ENCODE measurements at places on chromosomes 5 and 9.

DNA sequence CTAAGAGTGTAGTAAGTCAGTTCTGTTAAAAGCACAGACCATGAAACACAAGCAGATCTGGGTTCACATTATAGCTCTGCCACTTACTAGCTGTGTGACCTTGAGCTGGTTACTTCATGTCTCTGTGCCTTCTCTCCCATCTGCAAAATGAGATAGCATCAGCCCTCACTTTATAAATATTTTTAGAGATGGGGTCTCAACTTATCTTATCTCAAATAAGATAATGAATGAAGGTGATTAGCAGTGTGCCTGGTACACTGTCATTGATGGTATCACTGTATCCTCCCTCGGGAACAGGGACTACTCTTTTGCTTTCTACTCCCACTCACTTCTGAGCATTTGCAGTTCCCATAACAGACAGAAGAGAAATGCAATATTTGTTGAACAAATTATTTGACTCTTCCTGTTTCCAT, 52.4 kb downstream of the GALNT10 start:
- no peak for DNase-seq

DNA sequence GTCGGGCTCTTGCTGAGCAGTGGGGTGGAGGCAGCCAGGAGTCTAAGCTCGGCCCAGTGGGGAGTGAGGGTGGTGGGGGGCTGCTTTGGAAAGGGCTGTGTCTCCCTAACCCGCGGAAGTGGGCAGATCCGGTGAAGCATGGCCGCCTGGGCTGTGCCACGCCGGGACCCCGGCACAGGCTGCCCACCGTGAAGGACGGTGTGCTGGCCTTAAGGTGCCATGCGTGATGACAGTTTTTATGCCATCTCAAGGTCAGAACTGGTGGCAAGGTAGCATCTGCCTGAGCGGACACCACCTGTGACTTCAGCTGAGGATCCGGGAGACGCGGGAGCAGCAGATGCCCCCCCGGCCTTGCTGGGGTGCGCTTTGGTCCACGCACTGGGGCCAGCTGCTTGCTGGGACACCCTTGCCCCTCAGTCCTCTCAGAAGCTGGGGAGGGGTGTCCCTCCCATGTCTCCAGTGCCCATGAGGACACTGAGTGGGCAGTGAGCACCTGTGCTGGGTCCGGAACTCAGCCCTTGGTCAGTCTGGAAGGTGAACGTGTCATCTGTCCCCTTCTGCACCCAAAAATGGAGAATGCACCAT, 53.9 kb downstream of the AHRR start:
- no peak for DNase-seq

- no peak for DNase-seq
These were observed 1.3 kb downstream of the LVRN start for GRCh38 chr5:115963566-115963965.

DNA sequence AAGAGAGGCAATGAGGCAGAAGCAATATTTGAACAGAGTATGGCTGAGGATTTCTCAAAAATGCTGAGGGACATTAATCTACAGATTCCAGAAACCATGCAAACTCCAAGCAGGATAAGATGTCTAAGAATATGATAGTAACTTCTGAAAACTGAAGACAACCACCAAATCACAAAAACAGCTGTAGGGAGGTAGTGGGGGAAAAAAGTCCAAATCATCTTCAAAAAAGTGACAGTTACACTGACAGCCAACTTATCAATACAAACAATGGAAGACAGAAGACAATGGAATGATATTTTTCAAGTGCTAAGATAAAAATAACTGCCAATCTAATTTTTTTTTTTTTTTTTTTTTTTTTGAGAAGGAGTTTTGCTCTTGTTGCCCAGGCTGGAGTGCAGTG, 30.5 kb downstream of the CMYA5 start:
- DNase-seq: no peak

GRCh38 chr9:93280661-93281259, 96.8 kb downstream of the WNK2 start:
- DNase-seq: no peak

DNA sequence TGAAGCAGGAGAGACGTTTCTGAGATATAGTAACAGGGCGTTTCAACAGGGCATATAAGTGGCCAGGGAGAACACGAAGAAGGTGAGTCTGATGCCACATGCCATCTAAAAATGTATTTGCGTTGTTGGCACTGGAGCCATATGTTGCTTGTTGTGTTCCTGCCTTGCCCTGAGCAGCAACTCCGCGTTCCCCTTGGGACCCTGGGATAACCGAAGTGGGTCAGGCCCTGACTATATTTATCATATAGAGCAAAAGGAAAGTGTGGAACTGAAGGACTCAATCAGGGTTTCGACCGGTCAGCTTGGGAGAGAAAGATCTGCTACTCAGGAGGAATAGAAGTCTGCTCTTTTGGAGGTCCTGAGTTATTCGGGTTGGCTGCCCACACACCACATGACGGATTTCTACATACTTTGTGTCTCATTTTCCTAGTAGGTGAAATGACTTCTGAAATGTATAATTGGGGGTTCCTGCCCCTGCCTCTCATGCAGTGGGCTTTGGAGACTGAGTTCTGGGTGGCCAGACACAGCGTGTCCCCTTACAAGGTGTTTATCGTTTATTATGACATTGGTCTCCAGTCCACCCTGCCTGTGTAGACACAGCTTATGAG, 3.0 kb downstream of the STC2 start:
- DNase-seq: no peak

DNA sequence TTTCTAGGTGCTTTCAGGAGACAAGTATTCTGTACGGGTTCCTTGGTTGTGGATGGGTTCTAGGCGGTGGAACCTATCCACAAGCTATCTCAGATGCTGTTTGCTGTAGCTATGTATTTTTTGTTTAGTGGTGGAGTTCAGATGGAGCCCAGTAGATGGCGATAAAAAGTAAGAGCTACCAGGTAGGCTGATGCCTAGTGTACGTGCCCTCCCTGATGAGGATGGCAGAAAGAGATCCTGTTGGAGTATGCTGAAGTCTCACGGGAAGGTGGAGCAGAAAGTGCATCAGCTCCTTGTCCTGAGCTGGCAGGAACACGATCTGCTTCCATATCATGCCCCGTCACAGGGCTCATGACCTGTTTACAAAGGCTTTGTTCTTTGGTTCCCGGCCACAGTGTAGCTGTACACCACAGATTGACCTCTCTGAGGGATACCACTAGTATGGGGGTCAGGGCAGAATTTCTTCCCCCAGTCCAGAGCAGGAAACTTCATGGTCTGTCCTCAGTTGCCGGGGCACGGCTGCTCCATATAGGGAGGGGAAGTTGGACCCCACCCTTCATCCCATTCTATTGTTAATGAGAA, 12.6 kb upstream of the UGT3A2 start:
- DNase-seq: no peak

DNA sequence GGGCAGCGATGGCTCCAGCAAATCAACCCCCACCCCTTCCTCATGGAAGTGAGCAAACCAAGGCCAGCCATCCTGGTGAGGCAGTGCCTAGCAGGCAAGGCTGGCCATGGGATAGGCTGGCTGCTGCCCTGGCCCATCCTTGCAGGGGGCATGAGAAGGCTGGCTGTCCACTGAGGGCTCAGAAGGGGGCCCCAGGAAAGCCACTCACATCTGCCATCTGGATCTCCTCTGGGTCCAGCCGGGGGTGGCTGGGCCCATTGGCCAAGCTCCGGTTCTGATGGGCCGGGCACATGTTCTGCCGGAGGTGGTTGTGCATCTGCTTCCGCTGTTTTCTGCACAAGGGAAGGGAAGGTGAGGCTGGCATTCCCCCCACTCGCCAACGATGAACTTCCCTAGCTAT, 57.1 kb downstream of the PSD2 start:
- DNase-seq: no peak

GRCh38 chr5:668283-668995, 24.7 kb downstream of the TPPP start:
- no peak for DNase-seq

DNA sequence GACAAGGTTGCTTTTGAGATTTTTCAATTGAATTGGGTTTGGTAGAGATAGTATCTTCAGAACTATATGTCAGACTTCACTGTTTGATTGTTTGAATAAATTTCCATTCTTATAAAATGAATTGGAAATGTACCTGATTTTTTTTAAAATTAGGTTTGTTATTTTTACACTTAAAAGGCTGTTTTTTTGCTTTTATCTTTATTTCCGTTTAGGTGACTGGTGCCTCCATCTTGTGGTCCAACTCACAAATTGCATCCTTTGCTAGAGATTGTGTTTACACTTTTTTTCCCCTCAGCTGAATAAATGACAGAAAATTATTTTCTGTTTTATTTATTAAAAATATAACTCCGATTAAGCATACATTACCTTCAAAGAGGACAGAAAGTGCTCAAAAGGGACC, 15.6 kb downstream of the NDUFAF2 start:
- DNase-seq: no peak

DNA sequence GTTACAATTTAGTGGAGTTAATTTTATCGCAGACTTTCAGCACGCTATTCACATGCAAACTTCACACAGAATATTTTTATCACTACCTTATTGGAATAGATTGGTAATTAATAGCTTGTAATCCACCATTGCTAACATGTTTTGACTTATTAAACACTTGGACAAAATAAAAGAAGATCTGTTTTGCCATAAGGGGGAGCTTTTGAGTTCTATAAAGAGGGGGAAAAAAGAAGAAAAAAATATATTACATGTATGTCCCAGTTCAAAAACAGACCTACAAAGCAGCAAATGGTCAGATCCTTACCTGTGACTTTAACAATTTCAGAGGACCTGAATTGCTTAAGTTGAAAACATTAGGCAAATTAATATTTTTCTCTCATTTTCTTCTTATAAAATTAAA, 1.2 kb upstream of the PAPPA start:
- DNase-seq: no peak

GRCh38 chr5:136162008-136162407, 29.4 kb downstream of the SMAD5 start:
- DNase-seq: no peak

GRCh38 chr5:1161108-1161832, 40.1 kb upstream of the SLC6A19 start:
- DNase-seq: no peak

- no peak for DNase-seq
These were observed at the start of gene PTCH1 for GRCh38 chr9:95516734-95517558. Gene PTCH1, minus strand, starts transcription at chr9:95516971.

DNA sequence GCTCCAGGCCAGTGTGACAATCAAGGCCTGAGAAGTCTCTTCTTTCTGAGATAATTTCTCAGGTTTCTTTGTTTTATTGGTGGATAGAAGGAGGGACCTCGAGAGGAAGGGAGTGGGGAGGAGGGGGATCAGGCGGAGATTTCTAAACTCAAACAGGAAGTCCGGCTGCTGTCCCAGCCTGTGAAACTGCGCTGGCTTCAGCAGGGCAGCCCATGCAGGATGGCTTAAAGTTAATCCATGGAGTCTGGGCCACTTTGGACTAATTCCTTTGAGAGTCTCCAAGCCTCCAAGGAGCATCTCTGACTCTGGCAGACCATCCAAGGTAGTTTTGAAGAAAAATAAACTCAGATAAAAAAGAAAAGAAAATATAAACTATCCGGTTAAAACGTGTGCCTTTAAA, 378.5 kb downstream of the MLLT3 start:
- DNase-seq: no peak

- DNase-seq: no peak
These were observed 12.8 kb upstream of the TEX48 start for GRCh38 chr9:114694719-114695269.

DNA sequence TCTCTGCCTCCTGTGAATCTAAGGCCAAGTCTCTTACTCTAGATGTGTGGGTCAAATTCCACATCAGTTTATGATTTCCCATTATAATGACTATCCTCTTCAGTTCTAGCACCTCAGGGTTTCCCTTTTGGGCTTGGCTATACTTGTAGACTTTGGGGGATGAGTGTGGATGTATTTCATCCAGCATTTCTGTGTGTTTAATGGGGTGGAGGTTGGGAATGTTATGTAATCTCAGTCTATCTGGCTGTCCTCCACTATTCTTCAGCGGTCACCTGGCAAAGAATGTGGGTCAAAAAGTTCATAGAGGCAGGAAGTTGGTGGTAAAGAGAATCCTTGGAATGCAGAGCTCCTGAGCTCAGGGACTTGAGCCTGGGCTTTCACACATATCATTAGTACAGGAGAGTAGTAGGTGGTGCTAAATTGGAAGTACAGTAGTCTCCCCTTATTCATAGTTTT, 64.9 kb downstream of the CFAP95 start:
- no peak for DNase-seq

- DNase-seq: no peak
These were observed 388.2 kb downstream of the YTHDC2 start for GRCh38 chr5:113901718-113902117.

GRCh38 chr9:71286146-71286545, 164.7 kb upstream of the TRPM3 start:
- DNase-seq: no peak

GRCh38 chr5:170630711-170631141, 126.9 kb downstream of the KCNIP1 start:
- DNase-seq: no peak

DNA sequence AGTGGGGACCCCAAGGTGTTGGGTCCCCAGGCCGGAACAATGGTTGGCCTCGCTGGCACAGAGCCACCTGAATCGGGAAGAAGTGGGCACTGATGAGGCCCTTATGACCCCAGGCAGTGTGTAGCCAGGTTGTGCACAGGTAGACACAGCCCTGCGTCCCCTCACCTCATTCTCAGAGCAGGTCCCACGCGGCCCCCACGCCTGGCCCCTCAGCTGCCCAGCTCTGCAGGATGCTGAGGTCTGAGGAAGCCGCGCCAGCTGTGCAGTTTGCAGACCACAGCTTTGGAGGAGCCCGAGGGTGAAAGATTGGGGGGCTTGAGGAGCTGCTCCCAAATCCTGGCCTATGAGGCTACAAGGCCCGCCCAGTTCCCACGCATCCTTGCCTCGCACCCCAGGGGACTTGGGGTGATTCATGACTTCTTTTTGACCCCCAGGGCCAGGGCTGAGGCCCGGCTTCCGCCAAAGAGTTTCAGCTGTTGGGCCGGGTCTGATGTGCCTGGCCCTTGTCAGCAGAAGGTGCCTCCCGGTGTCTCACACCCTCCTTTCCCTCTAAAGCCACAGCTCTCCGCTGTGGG, 87.8 kb upstream of the PHYKPL start:
- DNase-seq: no peak

GRCh38 chr5:54206580-54207229, 103.7 kb downstream of the ARL15 start:
- DNase-seq: no peak

- no peak for DNase-seq
These were observed 178.8 kb downstream of the GAPVD1 start for GRCh38 chr9:125440411-125440810.

GRCh38 chr5:141504216-141504615, 15.3 kb downstream of the PCDHGC5 start:
- no peak for DNase-seq

GRCh38 chr9:126698756-126699155, 85.0 kb downstream of the LMX1B start:
- DNase-seq: no peak

DNA sequence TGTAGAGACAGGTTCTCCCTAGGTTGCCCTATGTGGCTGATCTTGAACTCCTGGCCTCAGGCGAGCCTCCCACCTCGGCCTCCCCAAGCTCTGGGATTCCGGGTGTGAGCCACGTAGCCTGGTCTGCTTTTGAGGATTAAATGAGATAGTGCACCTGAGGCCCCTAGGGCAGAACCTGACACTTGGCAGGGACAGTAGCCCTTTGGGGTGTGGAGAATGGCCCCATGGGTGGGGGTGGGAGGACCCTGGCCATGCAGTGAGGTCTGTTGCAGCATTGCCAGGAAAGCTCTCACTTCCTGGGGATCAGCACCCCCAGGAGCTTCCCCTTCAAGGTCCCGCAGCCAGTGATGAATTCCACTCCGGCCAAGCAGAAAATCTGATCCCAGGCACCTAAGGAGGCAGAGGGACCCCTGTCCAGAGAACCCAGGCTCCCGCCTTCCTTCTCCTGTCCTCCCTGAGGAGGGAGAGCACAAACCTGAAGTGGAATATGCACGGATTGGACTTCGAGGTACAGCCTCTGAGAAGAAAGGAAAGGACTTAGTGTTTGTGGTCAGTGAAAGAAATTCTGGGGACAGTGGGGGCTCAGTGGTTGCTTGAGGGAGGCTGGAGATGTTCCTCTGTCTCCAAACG, 73.9 kb upstream of the UNC5A start:
- DNase-seq: no peak
